ENCODE measurements at places on chromosomes 5 and 9.

GRCh38 chr9:126125992-126126409 is 200.6 kb upstream of the MVB12B start:
- no peak for DNase-seq

- DNase-seq = no peak
Observed at GRCh38 chr5:6404129-6404528, 25.8 kb upstream of the MED10 start.

GRCh38 chr5:51821697-51822096 is 438.4 kb downstream of the ISL1 start:
- no peak for DNase-seq

DNA sequence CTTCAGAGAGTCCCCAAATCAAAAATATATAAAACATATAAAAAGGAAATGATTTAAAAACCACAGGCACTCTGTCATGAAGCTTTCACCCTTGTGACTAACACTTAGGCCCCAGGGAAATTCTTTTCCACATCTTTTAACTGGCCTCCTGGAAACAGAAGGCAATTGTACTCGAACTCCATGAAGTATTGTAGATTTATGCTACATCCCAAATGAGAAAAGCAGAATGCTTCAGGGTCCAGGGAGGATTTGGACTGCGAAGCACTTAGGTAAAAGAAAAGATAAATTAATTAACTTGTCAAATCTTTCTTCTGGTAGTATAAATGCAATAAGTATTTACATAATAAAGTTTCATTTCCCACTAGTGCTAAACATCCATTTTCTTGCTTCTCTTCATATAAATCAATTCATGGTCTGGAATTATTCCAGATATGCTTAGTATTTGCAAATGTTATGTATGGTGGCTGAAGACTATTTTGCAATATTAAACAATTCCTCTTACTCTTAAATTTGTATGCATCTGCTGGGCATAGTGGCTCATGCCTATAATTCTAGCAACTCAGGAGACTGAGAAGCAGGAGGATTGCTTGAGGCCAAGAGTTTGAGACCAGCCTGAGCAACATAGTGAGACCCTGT is 64.9 kb upstream of the ELL2 start:
- no peak for DNase-seq

GRCh38 chr5:141941307-141941706 is 16.7 kb downstream of the PCDH12 start:
- DNase-seq = no peak

DNA sequence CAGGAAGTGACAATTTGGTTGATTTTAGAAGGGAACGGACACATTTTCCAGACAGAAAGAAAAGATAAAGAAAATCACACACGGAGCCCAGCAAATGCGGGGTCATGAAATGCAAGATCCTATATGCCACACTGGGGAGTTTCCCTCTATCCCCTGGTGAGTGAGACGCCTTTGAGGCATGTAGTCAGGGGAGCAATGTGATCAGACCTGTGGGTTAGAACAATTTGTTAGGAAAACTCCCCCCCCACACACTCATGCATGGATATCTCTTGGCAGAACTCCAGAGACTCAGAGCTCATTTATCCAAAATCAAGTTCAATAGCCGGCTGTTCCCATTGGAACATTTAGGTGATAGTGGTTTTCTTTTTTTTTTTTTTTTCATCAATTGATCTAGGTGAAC is 71.7 kb upstream of the TRIO start:
- DNase-seq = no peak
